ENCODE measurements at places on chromosomes 16 and 17.
A peak's percentile ranks its signal among the peaks of the same experiment; 100 is the strongest.

- DNase-seq = no peak
Observed at GRCh38 chr17:76560877-76561221, 21.0 kb downstream of the PRCD start.

DNA sequence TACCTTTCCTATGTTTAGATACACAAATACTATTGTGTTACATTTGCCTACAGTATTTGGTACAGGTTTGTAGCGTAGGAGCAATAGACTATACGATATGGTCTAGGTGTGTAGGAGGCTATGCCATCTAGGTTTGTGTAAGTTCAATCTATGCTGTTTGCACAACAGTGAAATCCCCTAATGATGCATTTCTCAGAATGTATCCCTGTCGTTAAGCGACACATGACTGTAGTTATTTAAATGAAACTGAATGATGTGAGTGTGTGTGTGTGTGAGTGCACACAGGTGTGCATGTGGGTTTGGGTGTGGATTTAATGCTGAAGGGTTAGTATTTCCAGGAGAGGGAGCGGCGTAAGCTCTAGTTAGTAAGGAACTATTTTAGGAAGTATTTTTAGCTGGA is 34.6 kb upstream of the SMIM36 start:
- no peak for DNase-seq

DNA sequence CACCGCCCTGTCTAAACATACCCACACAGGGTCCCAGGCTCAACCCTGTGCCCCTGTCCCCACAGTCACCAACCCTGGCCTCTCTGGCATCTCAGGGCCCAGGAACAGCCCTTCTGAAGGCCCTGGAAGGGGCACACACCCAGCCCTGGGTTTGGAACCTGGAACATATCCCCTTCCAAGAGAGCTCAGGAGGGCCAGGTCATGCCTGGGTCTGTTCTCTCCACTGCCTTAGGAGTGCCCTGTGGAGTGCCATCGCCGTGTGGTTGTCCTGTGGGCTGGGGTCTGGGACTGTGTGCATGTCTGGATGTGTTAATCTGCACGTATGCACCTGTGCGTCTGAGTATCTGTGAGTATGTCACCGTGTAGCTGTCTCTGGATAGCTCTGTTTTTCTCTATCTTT is 45.2 kb upstream of the ACSM2B start:
- DNase-seq = no peak

GRCh38 chr17:1487939-1488825 is 4.3 kb downstream of the MYO1C start:
- DNase-seq = peak; percentile 73

DNA sequence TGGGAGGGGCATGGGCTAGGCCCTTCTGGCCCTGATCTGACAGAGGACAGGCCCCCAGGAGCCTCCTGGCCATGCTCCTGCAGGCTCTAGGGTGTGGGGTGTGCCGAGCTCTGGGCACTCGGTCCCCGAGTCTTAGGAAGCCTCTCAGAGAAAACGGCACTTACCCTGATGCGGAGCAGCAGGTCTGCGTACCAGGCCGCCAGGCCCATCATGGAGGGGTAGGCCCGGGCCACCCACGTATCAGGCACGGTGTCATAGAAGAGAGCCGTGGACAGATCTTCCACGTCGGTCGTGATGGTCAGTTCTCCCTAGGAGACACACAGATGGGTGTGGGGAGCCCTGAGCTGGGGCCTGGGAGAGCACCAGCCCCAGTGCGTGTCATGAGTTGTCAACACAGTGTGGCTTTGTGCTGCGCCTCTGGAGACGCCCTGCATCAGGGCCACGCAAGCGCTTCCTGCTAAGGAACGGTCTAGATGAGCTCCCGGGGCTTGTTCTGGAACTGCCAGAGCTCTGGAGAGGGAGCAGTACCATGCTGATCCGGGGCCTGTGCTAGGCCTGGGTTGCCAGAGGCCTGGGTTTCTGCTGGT is 47.9 kb downstream of the PGS1 start:
- peak; percentile 47 for DNase-seq

DNA sequence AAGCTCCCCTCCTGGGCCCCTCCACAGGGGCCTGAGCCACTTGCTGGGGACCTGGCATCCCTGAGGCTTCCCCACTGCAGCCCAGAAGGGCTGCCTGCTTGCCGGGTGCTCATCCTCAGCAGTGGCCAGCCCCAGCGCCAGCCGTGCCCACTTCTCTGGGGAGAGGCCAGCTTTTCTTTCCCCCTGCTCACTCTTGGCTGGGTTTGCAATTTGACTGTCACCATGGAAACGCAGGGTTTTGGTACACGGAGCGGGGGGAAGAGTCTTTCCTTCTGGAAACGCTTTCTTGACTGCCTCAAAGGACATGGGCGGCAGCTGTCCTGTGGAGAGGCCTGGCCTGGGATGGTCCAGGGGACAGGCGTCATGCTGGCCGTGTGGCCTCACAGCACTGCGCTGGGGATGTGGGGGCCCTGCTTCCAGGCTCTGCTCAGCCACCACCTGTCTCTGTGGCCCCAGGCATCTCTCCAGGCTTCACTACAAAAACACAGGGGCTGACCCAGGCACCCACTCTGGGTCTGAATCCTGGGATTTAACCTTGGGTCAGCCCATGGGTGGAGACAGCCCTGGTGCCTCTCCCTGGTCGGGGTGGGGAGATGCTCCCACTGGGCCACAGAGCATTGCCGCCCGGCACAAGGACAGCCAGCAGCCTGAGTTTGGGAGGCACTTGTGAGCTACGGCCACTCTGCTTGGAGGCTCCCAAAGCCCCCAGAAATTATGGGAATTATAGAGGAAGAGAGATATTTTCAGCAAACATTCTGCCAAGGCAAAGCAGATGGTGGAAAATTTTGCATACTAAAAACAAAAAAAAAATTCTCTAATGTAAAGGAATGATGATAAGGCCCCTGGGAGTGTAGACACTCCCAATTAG is 45.9 kb upstream of the DOC2B start:
- peak; percentile 71 for DNase-seq

DNA sequence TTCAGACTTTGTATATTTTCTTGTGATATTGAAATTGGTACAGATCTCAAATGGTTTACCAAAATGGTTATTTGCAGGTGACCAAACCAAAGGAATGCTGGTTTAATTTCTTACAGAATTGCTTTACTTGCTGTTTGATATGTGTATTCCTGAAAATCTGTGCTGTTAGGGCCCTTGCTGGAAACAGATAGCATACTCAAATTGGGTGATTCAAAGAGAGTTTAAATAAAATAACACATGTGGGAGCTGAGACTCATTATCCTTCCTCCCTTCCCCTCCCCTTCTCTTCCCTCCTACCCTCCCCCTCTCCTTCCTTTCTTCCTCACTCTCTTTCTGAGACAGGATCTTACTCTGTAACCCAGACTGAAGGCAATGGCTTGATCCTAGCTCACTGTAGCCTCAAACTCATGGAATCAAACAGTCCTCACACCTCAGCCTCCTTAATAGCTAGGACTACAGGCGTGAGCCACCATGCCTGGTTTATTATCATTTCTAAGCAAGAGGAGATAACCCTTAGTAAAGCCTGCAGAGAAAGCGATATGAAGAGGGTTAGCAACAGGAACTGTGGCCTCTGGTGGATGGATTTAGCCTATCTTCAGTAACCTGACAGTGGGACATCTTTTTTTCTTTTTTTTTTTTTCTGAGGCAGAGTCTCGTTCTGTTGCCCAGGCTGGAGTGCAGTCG is 141.9 kb downstream of the BCAS3 start:
- no peak for DNase-seq

DNA sequence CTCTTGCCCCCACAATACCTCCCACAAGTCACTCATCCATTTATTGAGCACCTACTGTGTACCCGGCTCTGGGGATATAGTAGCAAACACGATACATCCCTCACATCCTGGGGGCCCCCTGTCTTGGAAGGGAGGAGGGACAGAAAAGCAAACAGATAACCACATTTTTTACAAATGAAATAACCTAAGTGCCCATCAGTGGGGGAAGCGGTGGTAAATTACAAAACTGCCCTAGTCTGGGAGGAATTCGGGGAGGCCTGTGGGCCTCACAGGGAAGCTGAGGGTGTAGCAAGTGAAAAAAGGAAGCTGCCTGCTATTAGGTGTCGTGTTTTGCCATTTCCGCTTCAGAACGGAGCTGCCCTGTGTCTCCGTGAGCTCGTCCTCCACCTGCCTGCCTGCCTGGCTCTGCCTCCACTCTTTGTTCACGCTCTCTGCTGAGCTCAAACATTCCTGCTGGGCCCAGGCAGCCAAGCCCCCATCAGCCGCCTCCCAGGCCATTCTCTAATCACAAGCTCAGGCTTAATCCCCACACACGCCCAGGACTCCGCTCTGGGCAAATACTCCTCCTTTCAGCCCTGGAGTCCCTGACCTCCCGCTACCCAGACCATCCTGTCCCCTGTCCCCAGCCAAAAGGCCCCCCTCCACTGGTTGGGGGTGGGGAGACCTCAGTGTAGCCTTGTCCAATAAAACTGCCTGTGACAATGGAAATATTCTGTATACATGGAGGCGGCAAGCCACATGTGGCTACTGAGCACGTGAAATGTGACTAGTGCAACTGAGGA is 10.2 kb upstream of the SEC14L5 start:
- DNase-seq = no peak

All from posterior cingulate gyrus (tissue), 11 donors.